CD4-positive, alpha-beta T cell treated with Interleukin-6 for 4 hours (primary cell): ENCODE measurements at places on chromosomes 3 and 15.
A peak's percentile ranks its signal among the peaks of the same experiment; 100 is the strongest.

- DNase-seq: no peak
Measured at GRCh38 chr3:139970526-139970925, 35.5 kb downstream of the CLSTN2 start.

- DNase-seq: no peak
Measured at GRCh38 chr3:53068176-53068575, 22.3 kb upstream of the SFMBT1 start.

- DNase-seq: no peak
Measured at GRCh38 chr15:50380089-50380488, 25.1 kb upstream of the GABPB1 start.

- DNase-seq: peak; percentile 69
Measured at GRCh38 chr3:127694467-127695215, 21.9 kb downstream of the ABTB1 start.

DNA sequence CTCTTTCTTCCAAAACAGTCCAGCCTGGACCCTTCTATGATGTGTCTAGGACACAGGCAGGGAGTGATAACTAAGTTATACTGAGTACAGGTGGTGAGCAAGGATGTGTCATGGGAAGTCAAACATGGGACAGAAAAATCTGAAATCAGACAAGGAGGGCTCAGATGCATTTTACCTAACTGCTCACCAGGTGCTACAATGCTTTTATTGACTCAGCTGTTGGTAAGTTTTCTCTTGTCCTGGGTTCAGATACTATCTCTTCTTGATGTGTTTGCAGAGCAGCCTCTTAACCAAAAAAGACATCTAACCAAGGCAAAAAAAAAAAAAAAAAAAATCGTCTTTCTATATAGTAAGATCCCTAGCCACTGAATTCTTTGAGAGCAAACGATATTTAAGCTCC is 378.6 kb downstream of the VPS13C start:
- DNase-seq: no peak

- DNase-seq: no peak
Measured at GRCh38 chr3:78834910-78835309, 932.9 kb downstream of the ROBO1 start.

- no peak for DNase-seq
Measured at GRCh38 chr3:194000712-194001111, 135.2 kb upstream of the HES1 start.

GRCh38 chr3:59606638-59607266 is 556.9 kb upstream of the CFAP20DC start:
- DNase-seq: no peak

DNA sequence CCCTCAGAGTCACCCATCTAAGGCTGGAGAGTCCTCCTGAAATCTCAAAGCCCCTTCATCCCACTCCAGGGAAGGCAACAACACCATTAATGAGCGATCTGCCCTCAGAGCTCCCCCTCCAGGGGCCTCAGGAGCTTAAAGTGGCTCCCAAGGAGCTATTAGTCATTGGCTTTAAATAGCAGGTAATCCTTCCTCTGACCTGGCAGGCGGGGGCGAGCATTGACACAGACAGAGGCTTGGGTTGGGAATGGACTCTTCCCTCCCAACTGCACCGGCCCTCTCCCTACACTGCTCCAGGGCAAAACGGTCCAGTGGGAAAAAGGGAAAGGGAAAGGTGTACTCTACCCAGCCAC is 1.4 kb downstream of the MFGE8 start:
- no peak for DNase-seq

DNA sequence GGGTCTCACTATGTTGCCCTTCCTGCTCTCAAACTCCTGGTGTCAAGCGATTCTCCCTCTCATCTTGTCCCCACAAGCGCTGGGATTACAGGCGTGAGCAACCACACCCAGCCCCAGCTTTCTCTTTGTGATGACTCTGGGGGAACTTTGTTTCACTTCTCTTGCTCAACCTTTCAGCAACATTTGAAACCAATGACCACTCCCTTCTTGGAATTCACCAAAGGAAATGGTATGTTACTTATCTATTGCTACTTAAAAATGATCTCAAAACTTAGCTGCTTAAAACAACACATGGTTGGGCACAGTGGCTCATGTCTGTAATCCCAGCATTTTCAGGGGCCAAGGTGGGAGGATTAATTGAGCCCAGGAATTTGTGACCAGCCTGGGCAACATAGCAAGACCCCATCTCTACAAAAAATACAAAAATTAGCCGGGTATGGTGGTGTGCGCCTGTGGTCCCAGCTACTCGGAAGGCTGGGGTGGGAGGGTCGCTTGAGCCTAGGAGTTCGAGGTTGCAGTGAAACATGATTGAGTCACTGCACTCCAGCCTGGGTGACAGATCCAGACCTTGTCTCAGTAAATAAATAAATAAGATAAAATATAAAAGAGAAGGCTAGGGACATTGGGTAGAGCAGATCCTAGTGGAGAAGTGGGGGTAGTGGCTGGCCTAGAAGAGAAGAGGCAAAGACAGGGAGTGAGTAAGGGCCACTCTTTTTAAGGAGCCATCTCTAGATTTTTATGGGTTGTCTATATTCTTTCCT is 10.3 kb upstream of the COPG1 start:
- no peak for DNase-seq

GRCh38 chr3:146145642-146146041 is 15.3 kb downstream of the PLOD2 start:
- DNase-seq: no peak

GRCh38 chr3:177528306-177529070 is 331.2 kb upstream of the TBL1XR1 start:
- DNase-seq: no peak

DNA sequence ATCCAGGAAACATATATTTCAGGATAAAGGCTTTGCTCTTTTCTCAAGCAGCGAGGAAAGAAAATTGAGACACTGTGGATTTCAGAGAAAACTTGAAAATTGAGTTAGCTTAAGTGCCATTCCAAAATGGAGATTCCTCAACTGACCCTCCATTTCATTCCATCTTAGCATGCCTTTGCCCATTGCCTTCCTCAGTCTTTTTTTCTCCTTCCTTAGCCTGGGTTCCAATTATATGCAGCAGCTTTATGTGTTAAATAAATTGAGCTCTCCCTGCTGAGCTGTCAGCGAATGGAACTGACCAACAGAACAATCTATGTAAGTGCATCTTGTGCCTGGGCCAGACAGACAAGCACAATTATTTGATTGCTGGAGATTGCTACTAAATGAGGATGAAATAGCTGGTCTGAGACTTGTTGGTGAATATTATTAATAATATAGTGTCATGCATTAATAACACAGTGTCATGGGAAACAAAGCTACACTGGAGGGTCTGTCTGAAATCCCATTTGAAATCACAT is 6.9 kb upstream of the DNAJC19 start:
- DNase-seq: no peak

DNA sequence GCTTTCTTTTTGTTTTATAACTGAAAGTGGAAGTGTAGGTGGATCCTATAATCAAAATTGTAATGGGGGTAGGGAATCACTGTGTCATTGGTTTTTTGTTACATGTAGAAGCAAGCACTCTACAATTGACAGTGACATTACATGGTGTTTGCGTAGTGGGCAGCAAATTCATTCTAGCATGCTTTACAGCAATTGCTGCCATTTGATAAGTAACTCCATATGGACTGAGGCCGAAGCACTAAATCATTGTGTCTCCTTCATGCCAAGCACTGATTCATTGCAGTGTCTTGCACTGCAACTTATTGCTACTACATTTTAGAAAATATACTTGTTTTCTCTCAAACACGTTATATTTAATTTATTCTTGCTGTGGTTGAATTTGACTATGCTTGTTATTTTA is 933.9 kb downstream of the NSUN3 start:
- no peak for DNase-seq

- no peak for DNase-seq
Measured at GRCh38 chr3:107740992-107741896, 218.5 kb downstream of the BBX start.

- DNase-seq: no peak
Measured at GRCh38 chr3:72727172-72727571, 121.1 kb downstream of the SHQ1 start.

GRCh38 chr3:149011676-149012075 is 20.3 kb downstream of the GYG1 start:
- no peak for DNase-seq

DNA sequence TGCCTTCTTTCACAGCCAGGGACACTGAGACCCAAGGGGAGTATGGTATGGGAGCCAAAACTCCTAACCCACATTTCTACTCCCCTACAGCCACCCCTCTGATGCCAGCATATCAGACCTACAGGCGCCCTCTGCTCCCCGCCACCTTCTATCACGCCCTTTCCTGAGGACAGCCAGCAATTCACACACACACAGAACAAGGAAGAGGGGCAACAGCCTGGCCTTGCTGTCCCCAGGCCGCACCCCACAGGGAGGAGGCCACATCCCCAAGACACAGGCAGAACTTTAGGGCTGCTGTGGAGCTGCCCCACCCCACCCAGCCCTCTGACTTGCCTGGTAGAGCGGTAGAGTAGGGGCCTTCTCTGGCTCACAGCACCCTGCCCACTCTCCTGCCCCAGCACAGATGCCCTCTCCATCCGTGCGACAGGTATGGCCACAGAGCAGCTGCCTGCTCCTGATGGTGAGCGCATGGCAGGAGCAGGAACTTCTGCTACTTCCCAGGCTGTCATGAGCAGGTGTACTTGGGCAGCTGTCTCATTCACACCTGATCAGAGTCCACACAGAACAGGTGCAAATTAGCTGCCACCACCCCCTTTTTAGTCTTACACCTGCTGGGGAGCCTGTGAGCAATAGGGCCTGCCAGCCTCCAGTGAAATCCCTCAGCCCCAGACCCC is 33.4 kb downstream of the CCDC33 start:
- no peak for DNase-seq

GRCh38 chr3:164040991-164041390 is 1037.3 kb downstream of the SI start:
- no peak for DNase-seq

DNA sequence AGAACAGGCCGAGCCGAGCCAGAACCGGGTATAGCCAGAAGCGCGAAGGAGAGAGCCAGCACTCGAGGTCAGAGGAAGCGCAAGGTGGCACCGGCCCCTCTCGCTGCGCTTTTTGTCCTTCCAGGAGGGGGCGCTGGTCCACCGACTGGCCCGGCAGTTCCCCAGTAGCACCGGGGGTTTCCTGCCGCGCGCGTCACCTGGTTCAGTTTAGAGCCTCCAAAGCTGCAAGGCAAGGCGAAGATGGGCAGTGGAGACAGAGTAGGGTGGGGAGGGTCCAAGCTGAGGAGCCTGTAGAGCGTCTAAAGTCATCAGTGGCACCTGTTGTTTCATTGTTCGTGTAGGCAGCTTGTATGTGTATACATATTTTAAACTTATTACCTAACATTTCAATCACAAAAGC is 7.6 kb upstream of the NR2E3 start:
- no peak for DNase-seq

- DNase-seq: no peak
Measured at GRCh38 chr15:82129761-82130160, 83.9 kb upstream of the MEX3B start.

- no peak for DNase-seq
Measured at GRCh38 chr15:51189669-51190385, 95.1 kb upstream of the TNFAIP8L3 start.

- DNase-seq: no peak
Measured at GRCh38 chr3:128420289-128420688, 46.4 kb downstream of the DNAJB8 start.

GRCh38 chr3:14581334-14582044 is 41.3 kb upstream of the GRIP2 start:
- no peak for DNase-seq

DNA sequence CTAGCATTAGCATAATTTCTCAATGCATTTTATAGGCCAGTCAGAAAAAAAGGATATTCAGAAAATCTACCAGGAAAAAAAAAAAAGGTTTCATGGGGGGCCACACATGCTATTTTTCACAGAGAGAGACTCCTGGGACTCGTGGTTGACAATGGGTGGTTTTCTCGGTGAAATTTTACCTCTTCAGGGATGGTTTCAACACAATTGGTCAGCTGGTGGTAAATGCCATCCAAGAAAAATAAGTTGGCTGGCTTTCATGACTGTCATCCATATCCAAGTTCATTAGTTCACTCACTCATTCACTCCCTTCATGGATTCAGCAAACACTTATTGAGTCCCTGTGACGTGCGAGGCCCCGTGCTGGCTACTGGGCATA is 217.3 kb downstream of the SHQ1 start:
- DNase-seq: no peak

DNA sequence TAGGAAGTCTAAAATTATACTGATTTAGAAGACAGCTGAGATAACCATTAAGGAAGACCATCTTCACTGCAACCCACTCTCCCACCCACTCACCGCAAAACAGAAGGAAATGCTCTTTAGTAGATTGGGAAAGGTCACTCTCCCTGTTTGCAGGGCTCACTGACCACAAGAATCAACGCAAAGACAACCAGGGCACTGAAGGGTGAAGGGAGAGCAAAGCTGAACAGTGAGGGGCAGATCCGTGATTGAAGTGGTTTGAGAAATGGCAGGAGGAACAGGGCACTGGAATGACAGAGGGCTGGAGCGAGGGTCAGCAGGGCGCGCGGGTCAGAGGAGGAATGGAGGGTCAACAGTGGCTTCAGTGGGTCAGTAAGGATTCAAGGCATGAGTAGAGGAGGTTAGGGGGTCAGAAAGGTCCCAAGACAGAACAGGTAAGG is 520 bp downstream of the MESD start:
- no peak for DNase-seq

DNA sequence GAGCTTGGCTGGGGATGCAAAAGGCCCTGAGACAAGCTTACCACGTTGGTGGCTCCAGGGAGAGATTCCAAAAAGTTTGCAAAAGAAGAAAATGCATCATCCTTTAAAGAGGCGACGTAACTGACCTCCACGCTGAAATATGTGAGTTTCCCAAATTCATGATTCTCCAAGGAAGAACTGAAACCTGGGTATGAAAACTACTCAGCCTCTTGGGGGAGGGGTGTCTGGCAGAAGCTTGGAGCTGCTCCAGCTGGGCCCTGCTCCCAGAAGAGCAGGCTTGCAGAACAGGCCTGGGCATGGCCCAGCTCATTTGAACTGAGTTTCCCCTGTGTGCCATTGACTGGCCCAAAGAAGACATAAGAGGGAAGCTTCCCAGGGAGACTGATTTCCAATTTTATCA is 20.5 kb downstream of the CPN2 start:
- DNase-seq: no peak

- no peak for DNase-seq
Measured at GRCh38 chr15:33101036-33101435, 93.5 kb downstream of the FMN1 start.

DNA sequence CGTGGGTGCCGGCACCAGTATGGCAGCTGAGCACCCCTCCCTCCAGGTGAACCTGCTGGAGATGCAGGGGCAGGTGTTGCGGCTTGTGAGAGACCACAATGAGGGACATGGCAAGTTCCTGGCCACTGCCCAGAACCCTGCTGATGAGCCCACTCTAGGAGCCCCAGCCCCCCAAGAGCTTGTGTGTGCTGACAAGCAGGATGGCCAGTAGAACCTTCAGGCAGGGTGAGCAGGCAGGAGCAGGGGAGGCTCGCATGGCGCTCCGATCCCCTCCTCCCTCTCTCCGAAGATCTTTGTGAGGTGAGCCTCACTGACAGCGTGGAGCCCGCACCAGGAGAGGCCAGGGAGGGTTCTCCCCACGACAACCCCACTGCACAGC is 29.8 kb downstream of the NGRN start:
- no peak for DNase-seq
